ENCODE measurements at places on chromosomes 6 and 20. TPM values are rescaled to one million over a fixed set of nuclear protein-coding genes. Genes with fewer than 3 reads are reported as not detected.

DNA sequence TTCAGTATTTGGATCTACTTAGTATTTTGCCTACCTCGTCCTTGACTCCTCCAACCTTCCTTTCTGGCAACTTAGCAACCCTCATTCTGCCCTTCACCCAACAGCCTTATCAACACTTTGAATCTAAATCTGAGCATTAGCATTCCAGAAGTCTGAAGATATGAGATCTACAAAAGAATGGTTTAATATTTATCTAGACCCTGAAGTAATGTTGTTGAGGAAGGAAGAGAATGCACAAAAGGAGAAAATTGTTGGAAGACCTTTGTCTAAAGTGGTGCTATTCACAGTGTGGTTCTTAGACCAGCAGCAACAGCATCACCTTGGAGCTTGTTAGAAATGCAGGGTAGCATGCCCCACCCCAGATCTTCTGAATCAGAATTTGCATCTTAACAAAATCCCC, 198.2 kb upstream of the PLCB4 start:
- no peak for DNase-seq

Gene HLA-DMA
- total RNA-seq: 8.1 TPM

- peak; percentile 91 for DNase-seq
These were observed 8.5 kb upstream of the SOD2 start for GRCh38 chr6:159701413-159701999.

Gene BPIFA1
- not detected for total RNA-seq

GRCh38 chr20:50245498-50246366, 55.1 kb downstream of the CEBPB start:
- peak; percentile 55 for DNase-seq

Gene IL17F
- total RNA-seq: not detected

GRCh38 chr6:125927761-125928160, 28.8 kb upstream of the HINT3 start:
- no peak for DNase-seq

DNA sequence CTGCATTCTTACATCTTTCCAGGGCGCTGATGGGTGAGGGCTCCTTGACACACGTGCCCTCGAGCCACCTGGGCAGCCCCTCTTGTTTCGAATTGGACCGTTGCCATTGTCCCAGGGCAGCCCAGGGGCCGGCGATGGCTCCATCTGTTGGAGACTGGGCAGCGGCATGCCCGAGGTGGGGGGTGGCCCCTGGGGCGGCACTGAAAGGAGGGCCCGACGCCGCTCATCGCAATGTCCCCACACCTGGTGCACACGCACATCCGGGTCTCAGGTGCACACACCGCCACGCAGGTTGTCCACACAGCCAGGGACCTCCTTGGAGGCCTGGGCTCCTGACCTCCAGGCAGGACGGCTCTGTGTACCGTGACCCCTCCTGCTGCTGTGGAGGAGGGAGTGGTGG, 18.0 kb downstream of the GATA5 start:
- no peak for DNase-seq

Gene DEFB129
- not detected for total RNA-seq

DNA sequence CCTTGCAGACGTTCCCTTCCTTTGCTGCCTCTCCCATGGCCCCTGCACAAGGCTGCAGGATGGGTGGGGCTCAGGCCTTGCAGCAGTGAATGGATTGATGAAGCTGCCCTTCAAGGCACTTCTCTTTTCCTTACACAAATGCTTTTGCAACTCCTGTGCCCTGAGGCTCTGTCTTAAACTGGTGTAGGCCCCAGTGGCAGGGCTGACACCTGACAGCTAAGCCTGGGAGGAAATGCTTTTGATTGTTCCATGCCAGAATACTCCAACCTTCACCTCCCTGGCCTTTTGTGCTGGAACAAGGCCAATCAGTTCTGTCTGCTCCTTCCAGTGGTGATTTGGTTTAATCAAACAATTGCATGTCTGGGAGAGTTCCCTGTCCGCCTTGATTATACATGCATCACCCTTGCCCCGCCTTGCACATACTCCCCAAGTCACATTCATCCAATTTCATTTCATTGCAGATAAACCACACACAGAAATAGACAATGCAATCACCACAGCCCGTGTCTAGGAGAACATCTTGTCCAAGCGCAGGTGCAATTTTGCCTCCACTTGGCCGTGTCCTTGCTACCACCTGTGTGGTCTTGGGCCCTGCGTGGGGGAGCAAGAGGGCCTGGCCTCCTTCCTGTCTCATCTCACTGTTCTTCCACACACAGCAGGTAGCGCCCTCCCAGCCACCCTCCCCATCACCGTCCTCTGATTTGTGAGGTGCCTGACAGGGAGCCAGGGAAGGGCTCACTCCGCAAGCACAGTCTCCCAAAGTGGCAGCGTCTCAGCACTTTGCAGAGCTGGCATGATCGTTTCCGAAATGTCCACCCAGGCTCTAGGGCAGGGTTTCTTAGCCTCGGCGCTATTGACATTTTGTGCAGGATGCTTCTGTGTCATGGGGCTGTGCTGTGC, 120.4 kb downstream of the CDH26 start:
- DNase-seq: no peak

GRCh38 chr6:73285674-73286283, 22.8 kb upstream of the KHDC1 start:
- DNase-seq: peak; percentile 48

- DNase-seq: peak; percentile 54
These were observed 64.8 kb downstream of the JARID2 start for GRCh38 chr6:15310680-15311079.
